Brain microvascular endothelial cell (primary cell): ENCODE measurements at places on chromosomes 4 and X.

DNA sequence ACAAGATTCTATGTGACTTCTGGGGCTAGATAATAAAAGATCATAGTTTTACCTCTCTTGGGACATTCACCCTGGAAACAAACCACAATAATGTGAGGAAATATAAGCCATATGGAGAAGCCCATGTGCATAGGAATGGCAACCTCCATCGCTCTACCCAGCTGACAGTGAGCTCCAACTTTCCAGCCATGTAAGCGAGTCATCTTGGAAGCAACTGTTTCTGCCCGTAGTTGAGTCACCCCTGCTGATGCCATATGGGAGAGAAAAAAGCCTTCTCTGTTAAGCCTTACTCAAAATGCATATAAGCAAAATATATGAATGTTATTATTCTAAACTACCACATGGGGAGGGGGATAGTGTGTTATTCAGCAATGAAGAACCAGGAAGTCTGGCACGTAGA lies 31.4 kb upstream of the RELL1 start:
- peak; percentile 45 for DNase-seq

DNA sequence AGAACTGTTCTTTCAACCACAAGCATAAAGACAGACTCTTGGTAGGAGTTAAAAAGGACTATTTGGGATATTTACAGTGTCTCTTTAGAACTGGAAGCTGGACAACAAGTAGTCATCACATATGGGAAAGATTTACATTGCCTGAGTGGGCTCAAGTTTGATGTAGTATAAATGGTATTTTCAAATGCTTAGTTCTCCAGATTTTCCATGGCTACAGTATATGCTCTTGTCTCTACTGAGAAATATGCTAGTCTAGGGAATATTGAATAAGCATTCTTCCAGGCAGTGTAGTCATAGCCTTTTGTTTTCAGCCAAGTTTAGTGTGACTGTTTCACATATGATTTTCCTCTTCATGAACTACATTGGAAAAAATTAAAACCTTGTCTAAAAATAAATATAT lies 315.6 kb downstream of the ARHGAP24 start:
- DNase-seq: no peak

- DNase-seq: no peak
These were observed 56.4 kb upstream of the VEGFC start for GRCh38 chr4:176849076-176849475.

DNA sequence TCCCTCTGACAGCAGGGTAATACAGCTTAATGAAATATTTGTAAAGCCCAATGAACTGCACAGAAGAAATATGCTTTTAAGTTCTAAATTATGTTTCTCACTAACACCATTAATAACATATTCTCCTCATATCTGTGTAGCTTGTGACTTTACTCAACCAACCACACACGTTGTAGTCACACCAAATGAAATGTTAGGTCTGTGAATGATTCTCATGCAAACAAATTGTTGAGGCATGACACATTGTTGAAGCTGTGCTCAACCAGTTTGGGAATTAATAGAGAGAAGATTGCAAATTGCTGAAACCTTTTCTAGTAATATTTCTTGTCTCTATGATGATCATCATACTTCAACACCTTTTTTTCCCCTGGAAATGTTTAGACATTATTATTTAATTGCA lies 645.9 kb downstream of the PCDH7 start:
- DNase-seq: peak; percentile 29

DNA sequence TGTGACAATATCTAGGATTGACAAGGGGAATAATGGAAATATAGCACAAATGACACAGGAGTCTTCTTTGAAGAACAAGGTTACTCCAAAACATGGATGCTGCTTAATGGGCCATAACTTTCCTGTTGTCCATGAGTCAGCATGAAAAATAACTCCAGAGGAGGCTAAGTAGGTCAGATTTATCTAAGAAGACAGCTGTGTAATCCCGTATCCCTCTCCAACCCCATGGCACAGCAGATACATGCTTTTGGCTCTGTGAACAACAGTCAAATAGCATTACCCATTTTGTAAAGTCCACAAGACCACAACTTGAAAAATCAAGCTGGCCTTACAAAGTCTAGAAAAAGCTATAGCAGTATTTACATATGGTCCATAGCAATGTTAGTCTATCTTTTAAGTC lies 2.1 kb upstream of the TMEM131L start:
- no peak for DNase-seq

- no peak for DNase-seq
These were observed 406.8 kb downstream of the PCDH7 start for GRCh38 chr4:31126881-31127398.

DNA sequence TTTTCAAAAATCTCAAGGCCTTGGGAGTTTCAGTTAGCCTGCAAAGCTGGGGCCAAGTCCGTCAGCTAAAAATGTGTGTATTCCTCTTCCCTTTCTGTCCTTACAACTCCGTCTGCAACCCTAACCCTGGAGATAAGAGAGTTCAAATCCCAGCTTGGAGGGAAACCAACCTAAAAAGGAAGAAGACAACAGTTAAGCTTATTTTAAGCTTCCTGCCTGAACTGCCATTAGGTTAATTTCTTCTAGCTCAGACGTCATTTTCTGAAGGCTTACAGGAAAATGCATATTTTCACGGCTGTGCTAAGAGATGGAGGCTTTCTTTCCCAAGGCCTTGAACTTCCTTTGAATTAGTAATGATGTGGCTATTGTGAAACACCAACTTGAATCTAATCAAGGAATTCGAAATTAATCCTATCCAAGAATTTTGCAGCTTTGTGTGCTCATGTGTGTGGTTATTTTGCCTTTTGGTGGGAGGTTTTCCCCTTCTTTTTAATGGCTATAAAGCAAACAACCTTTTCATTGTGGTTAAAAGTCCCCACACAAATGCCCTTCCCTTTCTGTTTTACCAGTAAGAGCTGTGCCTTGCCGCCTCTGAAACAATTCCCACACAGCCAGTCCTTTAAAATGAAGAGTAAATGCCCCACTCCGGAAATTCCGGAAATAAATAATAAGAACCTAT lies 103.5 kb downstream of the IRF2 start:
- no peak for DNase-seq

DNA sequence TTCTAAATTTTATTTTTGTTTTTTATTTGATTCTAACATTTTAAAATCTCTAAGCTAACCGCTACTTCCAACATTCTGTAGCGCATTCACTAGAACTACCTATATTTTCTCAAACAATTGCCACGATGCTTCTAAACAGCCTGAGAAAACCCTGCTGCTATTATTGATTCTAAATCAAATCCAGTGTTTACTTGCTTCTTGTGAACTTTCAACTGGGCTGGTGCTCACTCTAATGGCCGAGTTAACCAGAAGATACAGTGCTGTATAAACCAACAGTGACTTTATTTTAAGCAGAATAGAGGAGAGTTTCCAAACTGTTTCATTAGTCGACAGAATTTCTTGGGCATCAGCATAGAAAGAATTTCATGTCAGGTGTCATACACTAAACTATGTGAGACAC lies 110.3 kb downstream of the DLG3 start:
- no peak for DNase-seq

GRCh38 chr4:127997534-127998388 lies 32.6 kb downstream of the ABHD18 start:
- no peak for DNase-seq

DNA sequence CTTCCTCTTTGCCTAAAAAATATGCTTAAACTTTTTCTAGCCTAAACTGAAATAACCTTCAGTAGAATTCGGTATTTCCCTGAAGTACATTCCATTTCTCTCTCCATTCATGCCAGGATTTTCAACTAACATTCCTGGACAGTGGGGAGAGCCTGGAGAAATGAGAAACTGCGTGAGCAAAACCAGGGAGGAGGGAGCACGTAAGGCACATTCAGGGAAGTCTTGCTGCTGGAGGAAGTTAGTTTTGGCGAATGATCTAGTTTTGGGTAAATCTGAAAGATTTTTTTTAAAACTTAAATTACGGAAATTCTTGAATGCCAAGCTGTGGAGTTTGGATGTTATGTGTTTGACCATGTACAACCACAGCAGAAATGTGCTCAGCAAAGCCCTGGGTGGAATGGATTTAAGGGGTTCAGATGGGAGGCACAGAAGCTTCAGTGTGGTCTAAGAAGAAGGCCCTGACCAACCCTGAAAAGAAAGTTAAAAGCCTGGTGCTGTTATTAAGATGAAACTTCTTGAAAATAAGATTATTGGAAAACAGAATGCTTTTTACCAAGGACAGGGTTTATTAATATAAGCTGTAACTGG lies 347.8 kb downstream of the ANK2 start:
- DNase-seq: peak; percentile 29

DNA sequence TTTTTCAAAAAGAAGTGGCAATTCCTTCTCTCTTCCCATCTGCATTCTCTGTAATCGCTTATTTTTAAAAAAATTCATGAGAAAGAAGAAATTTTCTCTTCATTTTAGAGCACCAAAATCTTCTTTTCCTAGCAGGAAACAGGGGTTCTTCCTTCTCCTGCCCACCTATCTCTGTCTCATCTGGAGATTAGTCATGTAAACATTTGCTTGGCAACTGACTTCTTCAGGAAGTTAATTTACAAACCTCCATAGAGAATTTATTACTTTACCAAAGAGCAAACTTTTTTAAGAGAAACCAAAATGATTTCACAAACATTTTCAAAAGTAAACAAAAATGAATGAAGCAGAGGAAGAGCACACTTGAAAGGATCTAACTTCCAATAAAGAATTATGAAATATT lies 13.5 kb downstream of the TTC29 start:
- DNase-seq: no peak

DNA sequence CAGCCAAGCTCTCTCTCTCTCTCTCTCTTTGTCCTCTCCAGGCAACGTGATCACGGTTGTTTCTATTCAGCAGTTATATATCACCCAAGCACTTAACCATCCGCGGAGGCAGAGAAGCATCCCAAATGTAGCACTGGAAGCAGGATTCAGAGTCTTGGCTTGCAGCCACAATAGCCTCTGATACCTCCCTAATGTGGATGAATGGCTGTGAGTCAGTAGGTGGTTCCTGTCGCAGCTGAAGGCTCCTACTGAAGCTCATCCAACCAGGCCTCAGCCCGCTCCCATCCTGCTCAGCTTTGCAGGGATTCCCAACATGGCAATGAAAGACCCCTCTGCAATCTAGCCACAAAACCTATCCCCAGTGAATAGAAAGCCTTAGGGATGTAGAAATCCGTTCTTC lies 5.1 kb downstream of the HS6ST2 start:
- no peak for DNase-seq

DNA sequence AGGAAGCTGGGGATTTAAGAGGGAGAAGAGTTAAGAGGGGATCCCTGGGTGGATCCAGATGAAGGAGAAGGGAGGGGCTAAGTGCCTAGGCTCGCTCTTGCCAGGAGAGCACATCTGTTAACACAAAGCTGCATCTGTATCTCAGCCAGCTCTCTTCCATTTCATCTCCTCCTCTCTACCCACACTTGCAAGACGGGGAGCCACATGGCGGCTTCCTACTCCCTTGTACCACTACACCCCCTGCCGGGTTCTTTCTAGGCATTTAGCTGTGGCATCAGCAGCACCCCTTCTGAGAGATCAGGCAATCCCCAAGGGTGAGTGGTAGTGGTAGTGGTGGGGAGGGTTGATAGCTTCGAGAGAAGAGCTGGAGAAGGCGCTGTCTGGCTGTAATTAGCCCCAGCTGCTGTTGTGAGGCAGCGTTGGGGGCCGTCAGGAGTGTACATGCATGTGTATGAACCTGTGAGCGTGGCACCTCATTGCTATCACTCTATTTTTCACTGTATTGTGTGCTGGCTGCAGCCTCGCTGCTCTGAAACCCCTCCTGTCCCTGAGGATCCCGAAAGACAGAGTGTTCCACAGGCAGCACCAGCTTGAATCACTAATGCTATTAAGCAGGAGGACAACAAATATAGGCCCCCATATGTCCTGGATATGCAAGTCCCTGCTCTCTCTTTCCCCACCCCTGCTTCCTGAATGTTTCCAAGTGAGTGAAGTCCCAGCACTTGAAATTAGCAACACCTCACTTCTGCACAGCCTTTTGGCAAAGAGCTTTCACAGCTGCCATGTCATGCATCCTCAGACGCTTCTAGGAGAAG lies 73.7 kb downstream of the RTL9 start:
- DNase-seq: no peak

DNA sequence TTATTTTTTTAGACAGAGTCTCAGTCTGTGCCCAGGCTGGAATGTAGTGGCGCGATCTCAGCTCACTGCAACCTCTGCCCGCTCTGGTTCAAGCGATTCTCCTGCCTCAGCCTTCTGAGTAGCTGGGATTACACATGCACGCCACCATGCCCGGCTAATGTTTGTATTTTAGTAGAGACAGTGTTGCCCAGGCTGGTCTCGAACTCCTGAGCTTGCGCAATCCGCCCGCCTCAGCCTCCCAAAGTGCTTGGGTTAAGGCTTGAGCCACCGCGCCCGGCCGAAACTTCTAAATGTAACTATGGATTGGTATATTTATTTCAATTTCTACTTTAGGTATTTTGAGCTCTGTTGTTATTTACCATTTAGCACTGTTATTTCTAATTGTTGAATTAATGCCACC lies 79.4 kb downstream of the FAM193A start:
- DNase-seq: no peak

DNA sequence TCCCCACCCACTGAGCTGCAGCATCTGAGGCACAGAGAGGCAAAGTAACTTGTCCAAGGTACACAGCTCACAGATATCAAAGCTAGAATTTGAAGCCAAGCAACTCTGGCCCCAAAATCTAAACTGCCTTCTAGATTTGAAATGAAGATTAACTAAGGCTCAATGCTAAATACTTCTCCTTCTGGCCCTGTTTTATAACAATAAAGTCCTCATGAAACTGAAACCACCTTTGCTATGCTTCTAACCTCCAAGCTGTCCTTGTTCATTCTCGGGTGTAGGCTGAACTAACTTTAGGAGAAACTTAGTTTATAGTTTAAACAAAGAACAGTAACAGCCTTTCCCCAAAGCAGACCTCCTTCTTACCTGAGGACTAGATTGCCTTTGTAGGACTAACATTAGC lies 93.6 kb downstream of the DCTD start:
- no peak for DNase-seq

- no peak for DNase-seq
These were observed 25.6 kb downstream of the FAT1 start for GRCh38 chr4:186698028-186698427.

GRCh38 chr4:71680706-71681105 lies 103.2 kb downstream of the GC start:
- no peak for DNase-seq

GRCh38 chr4:62342346-62342745 lies 1142.2 kb downstream of the ADGRL3 start:
- no peak for DNase-seq

DNA sequence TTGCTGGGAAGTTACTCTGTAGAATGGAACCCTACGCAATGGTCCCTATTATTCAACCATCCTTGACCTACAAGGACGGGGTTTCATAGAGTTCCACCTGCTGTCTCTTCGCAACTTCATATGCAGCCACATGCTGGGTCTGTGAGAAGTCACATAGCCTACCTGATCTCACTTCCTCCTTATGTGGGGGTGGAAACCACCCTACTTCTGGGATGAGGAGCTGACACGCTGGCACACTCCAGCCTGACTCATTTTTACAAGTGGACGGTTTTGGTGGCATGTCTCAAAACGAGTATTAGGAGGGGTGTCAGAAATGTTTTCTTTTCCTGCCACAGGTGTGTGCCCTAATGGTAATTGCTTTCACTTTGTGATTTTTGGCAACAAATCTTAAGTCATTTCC lies 36.8 kb upstream of the ARSD start:
- DNase-seq: no peak

GRCh38 chr4:147332091-147332490 lies 148.8 kb upstream of the EDNRA start:
- no peak for DNase-seq
